A673 (cell line): ENCODE measurements at places on chromosomes 7 and 10. TPM values are rescaled to one million over a fixed set of nuclear protein-coding genes. Genes with fewer than 3 reads are reported as not detected.
A peak's percentile ranks its signal among the peaks of the same experiment; 100 is the strongest.

DNA sequence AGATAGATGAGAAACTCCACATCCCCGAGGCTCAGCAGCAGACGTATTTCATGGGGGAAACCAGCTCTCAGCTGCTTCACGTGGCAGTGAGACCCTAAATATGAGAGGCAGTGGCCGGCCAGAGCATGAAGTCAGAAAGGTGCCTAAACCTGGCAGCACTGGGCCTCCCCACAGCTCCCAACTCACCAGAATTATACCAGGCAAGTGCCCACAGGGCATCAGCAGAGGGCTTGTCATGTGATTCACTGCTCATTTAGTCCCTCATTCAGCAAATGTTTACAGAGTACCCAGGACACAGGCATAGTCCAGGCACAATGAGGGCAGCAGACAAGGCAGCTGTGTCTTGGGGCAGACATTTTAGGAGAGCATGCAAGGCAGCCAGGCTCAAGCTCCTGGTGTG is 212.6 kb downstream of the PTPRN2 start:
- no peak overlapping the region for H3K4me3 ChIP-seq
- no peaks in the 10 kb centered on the region for H3K36me3 ChIP-seq
- H3K27me3 ChIP-seq, result peaks cover 4% of the 10 kb centered on the region
- no peak overlapping the region for H3K27ac ChIP-seq

DNA sequence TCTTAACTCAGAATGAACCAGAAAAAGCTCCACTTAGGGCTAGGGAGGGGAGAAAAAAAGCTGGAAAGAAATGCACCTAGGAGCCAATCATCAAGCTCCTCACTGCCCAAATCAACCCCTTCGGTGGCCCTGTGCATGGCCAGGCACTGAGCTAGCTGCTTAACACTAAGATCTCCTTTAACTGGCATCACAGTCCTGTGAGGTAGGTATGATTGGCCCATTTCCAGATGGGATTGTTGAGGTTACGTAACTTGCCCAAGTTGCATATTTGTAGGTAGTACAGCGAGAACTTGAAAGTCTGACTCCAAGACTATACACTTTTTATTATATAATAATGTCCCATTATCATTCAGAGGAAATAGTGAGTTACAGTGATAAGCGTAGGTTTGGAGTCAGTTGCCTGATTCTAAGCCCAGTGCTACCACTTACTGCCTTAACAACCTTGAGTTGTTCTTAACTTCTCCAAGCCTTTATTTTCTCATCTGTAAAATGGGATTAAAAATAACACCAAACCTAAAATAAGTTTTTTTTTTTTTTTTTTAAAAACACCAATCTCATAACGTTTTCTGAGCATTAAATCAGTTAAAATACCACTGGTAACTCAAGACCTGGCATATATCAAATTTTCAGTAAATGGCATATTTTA is 37.2 kb upstream of the ACSL5 start:
- no peaks in the 10 kb centered on the region for H3K27me3 ChIP-seq
- no peaks in the 10 kb centered on the region for H3K4me1 ChIP-seq
- no peak for DNase-seq
- no peak overlapping the region for H3K4me3 ChIP-seq
- H3K27ac ChIP-seq, result no peak overlapping the region
- H3K36me3 ChIP-seq, result no peaks in the 10 kb centered on the region

GRCh38 chr10:131735577-131735976 is 165.2 kb upstream of the PPP2R2D start:
- no peaks in the 10 kb centered on the region for H3K27me3 ChIP-seq
- H3K36me3 ChIP-seq, result no peaks in the 10 kb centered on the region
- no peak overlapping the region for H3K27ac ChIP-seq

DNA sequence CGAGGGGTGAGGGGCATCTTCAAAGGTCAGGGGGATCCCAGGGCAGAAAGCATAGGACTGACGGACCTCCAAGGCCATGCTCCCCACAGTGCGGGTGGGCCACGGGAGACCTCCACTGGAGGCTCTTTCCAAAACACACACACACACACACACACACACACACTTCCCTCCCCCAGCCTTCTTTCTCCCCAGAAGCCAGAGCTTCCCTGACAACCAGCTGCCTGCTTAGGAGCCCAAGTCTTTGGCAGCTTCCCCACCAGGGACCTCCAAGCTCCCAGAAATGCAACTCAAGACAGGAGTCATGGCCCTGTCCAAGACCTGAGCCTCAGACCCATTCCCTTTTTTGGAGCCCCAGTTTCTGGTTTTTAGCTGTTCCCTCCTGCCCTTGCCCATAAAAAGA is 710 bp upstream of the C10orf105 start:
- no peak for DNase-seq
- no peak overlapping the region for H3K27ac ChIP-seq
- no peaks in the 10 kb centered on the region for H3K36me3 ChIP-seq
- no peak overlapping the region for H3K4me3 ChIP-seq

DNA sequence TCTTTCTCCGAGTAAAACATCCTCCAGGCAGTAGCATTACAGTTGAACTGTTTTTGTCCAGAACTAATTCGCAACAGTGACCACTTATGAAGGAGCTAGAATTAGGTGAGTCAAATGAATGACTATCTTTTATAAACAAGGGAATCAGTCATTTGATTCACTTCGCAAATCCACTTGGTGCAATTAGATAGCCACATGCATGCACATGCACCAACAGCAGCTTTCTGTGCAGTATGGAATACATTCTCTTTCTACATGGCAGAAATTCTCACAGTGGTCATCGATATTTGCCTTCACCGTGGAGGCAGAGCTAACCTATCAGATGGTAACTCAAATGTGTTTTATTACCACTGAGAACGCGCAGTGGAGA is 118.8 kb downstream of the CDK6 start:
- H3K27me3 ChIP-seq, result no peaks in the 10 kb centered on the region
- H3K4me1 ChIP-seq, result peaks cover 13% of the 10 kb centered on the region
- no peaks in the 10 kb centered on the region for H3K36me3 ChIP-seq
- H3K4me3 ChIP-seq, result peak overlapping the region; percentile 30
- peak overlapping the region; percentile 58 for H3K27ac ChIP-seq

- H3K4me3 ChIP-seq, result no peak overlapping the region
- no peak for DNase-seq
- H3K36me3 ChIP-seq, result no peaks in the 10 kb centered on the region
- no peaks in the 10 kb centered on the region for H3K27me3 ChIP-seq
Observed at GRCh38 chr7:98674461-98674860, 57.4 kb downstream of the NPTX2 start.

DNA sequence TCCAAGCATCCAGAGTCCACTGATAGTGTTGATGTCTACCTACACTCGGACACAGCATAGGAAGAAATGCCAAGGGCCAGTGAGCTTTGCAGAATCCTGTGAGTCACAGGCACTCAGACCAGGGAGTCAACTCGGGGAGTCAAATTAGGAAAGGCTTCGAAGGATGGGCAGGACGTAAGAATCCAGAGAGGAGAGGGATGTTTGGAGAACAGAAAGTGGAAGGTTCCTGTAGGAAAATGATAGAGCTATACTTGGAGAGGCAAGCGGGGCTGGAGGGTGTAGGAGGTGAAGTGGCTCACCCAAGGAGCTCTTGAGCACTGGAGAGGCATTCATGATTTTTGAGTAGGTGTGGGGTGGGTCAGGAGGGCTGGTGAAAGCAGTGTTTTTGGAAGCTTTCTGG is 3.0 kb downstream of the ZYX start:
- peaks cover 11% of the 10 kb centered on the region for H3K36me3 ChIP-seq
- no peak overlapping the region for H3K4me3 ChIP-seq
- H3K27ac ChIP-seq, result no peak overlapping the region
- no peaks in the 10 kb centered on the region for H3K27me3 ChIP-seq
- peaks cover 22% of the 10 kb centered on the region for H3K4me1 ChIP-seq

- H3K36me3 ChIP-seq, result no peaks in the 10 kb centered on the region
- H3K4me1 ChIP-seq, result peaks cover 46% of the 10 kb centered on the region
- H3K27me3 ChIP-seq, result no peaks in the 10 kb centered on the region
- no peak for DNase-seq
- H3K27ac ChIP-seq, result no peak overlapping the region
- no peak overlapping the region for H3K4me3 ChIP-seq
Observed at GRCh38 chr7:106061301-106061979, 50.7 kb downstream of the SYPL1 start.

- H3K27ac ChIP-seq, result no peak overlapping the region
- no peaks in the 10 kb centered on the region for H3K4me1 ChIP-seq
- H3K4me3 ChIP-seq, result no peak overlapping the region
- no peak for DNase-seq
- H3K36me3 ChIP-seq, result peaks cover 53% of the 10 kb centered on the region
Observed at GRCh38 chr10:38103756-38104155, 9.6 kb downstream of the ZNF37A start.

GRCh38 chr10:73469579-73469978 is 26.2 kb downstream of the PPP3CB start:
- H3K27ac ChIP-seq, result no peak overlapping the region
- H3K27me3 ChIP-seq, result no peaks in the 10 kb centered on the region
- no peak overlapping the region for H3K4me3 ChIP-seq
- H3K4me1 ChIP-seq, result no peaks in the 10 kb centered on the region
- H3K36me3 ChIP-seq, result peaks cover 71% of the 10 kb centered on the region

DNA sequence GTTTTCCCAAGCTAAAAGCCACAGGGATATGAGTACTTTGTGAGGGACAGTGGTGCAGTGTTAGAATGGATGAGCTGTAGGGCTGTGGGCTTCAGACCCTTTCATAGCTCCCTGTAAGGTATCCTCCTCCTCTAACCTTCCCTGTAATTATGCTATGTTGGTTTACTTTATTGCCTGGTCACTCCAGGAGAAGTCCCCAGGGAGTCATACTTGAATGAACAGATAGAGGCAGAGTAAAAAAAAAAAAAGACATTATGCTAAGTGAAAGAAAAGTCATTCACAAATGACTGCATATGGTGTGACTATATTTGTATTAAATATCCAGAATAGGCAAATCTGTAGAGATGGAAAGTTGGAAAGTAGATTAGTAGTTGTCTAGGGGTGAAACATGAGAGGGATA is 434.4 kb downstream of the AUTS2 start:
- no peak overlapping the region for H3K4me3 ChIP-seq
- H3K27me3 ChIP-seq, result no peaks in the 10 kb centered on the region
- no peaks in the 10 kb centered on the region for H3K36me3 ChIP-seq
- DNase-seq, result no peak
- H3K27ac ChIP-seq, result no peak overlapping the region

DNA sequence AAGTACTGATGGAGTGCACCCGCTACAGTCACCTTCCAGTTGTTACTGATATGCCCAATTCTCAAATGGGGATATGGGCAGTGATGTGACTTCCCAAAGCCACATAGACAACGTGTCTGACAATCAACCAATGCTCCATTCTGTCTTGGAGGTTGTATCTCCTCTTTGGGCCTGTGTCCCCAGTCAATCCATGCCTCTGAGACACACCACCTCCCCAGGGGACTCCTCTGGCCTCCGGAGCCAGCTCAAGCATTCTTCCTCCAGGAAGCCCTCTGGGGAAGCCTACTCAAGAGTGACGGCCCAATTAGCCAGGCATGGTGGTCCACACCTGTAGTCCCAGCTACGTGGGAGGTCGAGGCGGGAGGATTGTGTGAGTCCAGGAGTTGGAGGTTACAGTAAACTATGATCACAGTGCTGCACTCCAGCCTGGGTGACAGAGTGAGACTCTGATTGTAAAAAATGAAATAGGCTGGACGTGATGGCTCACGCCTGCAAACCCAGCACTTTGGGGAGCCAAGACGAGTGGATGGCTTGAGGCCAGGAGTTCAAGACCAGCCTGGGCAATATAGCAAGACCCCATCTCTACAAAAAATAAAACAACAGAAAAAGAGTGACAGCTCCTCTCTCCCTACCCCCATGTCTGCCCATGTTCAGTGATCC is 99.5 kb upstream of the TNRC18 start:
- no peak overlapping the region for H3K4me3 ChIP-seq
- H3K27me3 ChIP-seq, result no peaks in the 10 kb centered on the region
- H3K27ac ChIP-seq, result no peak overlapping the region
- peaks cover 45% of the 10 kb centered on the region for H3K36me3 ChIP-seq

GRCh38 chr7:128176696-128177095 is 64.4 kb upstream of the LEP start:
- H3K27ac ChIP-seq, result no peak overlapping the region
- H3K36me3 ChIP-seq, result no peaks in the 10 kb centered on the region
- DNase-seq, result no peak

Gene LDB3
- 0.22 and 0.34 TPM in 2 replicates for total RNA-seq

Gene ACTL6B
- total RNA-seq, result 0.31 TPM in 1 of 2 replicates, not detected in the other

Gene CD36
- total RNA-seq, result 0.39 and 0.83 TPM in 2 replicates

Gene GPNMB
- 1.0 and 2.1 TPM in 2 replicates for total RNA-seq

Gene PNLIPRP3
- total RNA-seq, result not detected in 2 replicates

Gene ERVW-1
- not detected in 2 replicates for total RNA-seq

Gene SFTPA1
- total RNA-seq, result not detected in 2 replicates

Gene ARHGAP21
- total RNA-seq, result 68.6 and 76.5 TPM in 2 replicates

Gene TSPAN13
- 157 and 159 TPM in 2 replicates for total RNA-seq
